ENCODE measurements at places on chromosomes 11 and 22.
A peak's percentile ranks its signal among the peaks of the same experiment; 100 is the strongest.

DNA sequence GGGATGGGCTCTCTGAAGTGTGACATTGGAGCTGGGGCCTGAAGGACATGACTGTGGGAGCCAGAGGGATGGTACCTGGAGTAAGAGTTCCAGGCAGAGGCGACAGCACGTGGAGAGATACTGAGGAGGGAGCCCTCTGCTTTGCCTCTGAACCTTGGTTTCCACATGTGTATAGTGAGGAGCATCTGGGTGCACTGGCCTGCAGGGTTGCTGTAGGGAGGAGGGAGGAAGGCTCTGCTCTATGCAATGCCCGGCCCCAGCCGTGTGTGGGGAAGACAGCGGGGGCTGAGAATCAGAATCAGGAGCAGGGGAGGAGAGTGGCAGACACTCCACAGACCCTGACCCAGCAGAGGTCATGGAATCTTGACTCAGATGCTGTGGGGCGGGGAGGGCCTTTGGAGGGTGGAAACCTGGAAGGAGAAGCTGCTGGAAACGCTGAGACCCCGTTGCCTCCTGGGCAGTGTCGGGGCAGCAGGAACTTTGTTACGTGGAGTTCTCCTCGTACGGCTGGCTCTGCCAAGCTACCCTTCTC is 4.0 kb downstream of the SCYL1 start:
- no peak for DNase-seq

DNA sequence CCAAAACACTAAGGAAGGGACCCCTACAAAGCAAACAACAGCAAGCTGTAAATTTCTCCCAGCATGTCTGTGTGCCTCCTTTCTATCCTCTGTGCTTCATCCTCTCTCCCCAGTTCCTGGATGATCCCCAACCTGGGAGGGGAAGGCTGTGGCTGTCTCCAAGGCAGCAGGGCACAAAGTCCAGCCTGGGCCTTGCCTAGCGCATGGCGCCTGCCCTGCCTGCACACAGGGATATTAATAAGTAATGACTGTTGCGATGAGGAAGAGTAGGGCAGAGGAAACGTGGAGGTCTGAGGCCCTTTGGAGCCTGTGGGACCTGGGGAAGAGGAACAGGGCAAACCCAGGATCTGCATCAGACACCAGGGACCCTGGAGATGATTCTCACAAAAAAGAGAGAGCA is 2.0 kb downstream of the USH1C start:
- no peak for DNase-seq

GRCh38 chr11:112643416-112643815 is 317.8 kb upstream of the NCAM1 start:
- DNase-seq = no peak

GRCh38 chr11:3902441-3902840 is 47.0 kb downstream of the STIM1 start:
- DNase-seq = no peak

DNA sequence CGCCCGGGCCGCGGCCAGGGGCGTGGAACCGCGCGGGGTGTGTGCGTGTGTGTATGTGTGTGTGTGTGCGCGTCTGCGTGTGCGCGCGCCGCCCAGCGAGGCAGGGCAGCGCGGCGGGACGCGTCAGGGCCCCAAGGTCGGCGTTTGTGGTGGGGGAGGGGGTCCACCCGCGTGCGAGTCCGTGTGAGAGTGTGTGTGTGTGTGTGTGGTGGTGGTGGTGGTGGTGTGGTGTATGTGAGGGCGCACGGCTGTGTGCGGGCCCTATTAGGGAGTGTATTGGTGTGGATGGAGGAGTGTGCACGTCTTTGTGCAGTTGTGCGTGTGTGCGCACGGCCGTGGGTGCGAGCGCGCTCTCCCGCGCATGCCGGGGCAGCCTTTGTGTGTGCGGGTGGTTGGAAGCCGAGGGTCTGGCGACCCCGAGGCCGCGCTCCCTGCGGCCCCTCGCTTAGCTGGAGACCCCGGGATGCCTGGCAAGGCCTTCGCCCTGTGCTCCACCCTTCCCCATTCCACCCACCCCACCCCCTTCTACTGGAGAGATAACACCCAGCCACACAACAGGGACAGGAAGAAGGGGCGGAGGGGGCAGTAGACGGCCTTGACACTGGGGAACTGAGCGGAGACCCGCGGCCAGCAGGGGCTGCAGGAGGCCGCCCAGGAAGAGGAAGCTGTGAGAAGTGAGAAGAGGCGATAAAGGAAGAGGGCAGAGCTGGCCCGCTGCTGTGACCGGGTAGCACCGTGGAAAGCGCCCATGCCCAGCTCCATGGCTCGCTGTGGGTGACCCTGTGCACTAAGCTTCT is 528 bp upstream of the ARRB1 start:
- peak; percentile 71 for DNase-seq

DNA sequence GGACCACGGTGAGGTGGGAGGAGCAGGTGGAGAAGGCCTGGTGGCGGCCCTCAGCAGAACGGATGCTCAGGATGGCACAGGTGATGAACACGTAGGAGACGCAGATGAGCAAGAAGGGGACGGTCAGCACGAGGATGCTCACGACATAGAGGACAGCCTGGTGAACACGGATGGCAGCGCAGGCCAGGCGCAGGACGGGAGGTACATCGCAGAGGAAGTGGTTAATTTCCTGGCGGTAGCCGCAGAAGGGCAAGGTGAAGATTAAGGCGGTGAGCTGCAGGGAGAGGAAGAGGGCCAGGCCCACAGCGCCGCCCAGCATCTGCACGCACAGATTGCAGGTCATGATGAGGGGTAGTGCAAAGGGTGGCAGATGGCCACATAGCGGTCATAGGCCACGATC is 24.0 kb upstream of the OR10W1 start:
- DNase-seq = no peak

GRCh38 chr11:67262731-67263675 is 3.3 kb upstream of the GRK2 start:
- peak; percentile 94 for DNase-seq

DNA sequence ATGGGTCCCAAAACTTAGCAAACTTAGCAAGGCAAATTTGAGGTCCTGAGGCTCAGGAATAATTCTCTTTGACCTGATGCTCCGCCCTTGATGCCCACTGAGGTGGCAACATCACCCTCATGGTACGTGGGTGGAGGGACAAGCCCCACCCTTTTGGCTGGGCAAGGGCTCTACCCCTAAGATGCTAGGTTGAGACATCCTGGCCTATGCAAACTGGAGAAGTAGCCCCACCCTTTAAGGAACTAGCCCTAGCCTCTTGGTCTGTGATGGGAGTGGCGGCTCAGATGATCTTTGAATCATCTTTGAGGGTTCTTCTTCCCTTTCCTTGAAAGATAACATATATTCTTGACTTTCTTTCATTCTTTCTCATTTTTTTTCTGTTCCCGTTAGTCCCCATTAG is 32.9 kb downstream of the CABIN1 start:
- DNase-seq = no peak

GRCh38 chr11:69183613-69184012 is 27.9 kb downstream of the SMIM38 start:
- DNase-seq = no peak

DNA sequence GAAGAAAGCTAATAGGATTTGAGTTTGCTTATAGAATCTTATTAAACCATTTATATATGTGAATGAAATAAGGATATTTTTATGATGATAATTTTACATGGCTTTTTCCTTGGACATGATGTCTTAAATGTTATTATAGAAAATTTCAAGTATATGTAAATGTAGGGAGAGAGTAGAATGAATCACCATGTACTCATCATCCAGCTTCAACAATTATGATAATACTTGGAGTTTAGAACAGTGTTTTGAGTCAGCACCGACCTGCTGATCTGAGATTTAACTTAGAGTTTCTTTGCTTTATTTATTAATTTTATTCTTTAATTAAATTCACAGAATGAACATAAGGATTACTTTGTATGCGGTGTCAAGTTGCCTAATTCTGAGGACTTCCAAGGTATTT is 193.5 kb downstream of the UVRAG start:
- peak; percentile 80 for DNase-seq

DNA sequence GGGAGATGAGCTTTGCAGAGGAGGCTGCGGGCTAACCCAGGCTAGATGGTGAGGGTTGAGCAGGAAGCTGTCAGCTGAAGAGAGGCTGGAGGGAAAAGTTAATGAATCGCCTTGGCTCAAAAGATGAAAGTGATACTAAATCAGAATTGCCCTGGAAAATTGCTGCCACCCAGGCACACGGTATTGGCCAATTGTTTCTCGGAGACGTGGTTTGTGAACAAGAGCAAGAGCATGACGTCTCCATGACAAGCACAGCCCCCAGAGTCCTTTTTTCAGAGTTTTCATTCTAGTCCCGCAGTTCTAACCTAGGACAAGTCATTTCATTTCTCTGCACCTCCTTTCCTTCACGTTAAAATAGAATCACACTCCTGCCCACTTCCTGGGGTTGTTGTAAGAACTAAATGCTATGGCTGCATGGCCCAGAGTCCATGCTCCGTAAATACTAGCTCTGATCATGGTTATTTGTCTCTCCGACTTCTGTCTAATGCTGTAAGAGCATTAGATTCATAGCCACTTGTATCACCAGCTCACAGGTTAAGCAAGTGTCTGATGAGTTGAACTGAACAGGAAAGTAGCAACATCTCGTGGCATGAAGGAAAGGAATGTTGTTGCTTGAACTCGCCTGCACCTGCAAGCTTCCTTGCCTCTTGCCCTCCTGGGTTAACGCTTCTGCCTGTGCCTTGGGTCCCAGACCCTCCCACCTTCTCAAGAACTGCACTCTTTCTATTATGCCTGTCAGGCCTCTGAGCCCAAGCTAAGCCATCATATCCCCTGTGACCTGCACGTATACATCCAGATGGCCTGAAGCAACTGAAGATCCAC is 33.8 kb upstream of the NUP50 start:
- no peak for DNase-seq

DNA sequence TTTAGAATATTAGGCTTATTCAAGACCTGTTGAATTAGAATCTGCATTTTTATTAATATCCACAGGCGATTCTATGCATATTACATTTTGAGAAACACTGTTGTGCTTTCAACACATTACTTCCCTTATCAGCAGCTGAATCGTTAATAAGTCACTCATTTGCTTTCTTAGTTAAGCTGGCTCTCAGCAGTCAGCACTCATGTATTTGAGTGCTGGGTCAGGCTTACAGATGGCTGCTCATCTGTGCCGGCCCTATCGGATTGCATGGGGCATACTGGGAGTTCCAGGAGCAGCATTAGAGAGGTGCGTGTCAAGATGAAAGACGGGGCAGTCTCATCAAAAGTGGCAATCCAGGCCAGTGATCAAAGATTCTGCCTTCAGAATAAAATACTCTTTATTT is 10.8 kb upstream of the OR51L1 start:
- no peak for DNase-seq

GRCh38 chr11:10584071-10584501 is 15.6 kb upstream of the LYVE1 start:
- DNase-seq = no peak

- DNase-seq = no peak
These were observed 24.2 kb downstream of the MS4A6A start for GRCh38 chr11:60158636-60159035.

DNA sequence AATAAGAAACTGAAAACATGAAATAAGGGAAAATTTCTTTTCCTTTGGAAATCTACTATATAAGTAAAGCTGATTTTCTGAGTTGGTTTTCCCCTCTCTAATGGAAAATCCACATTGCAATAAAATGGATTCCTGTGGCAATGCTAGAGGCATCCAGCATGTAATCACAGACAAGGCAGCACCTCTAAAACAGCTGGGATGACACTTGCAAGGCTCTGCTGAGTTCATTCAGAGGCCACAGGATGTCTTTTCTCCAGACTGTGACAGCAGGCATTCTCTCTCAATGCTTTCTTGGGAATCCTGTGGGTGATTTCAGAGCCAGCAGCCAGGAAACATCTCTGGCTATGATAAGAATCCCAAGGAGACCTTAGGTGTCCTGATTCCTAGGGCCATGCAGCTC is 201.3 kb upstream of the BLID start:
- peak; percentile 77 for DNase-seq

- peak; percentile 63 for DNase-seq
These were observed 15.9 kb downstream of the PTPN5 start for GRCh38 chr11:18775492-18776292.

DNA sequence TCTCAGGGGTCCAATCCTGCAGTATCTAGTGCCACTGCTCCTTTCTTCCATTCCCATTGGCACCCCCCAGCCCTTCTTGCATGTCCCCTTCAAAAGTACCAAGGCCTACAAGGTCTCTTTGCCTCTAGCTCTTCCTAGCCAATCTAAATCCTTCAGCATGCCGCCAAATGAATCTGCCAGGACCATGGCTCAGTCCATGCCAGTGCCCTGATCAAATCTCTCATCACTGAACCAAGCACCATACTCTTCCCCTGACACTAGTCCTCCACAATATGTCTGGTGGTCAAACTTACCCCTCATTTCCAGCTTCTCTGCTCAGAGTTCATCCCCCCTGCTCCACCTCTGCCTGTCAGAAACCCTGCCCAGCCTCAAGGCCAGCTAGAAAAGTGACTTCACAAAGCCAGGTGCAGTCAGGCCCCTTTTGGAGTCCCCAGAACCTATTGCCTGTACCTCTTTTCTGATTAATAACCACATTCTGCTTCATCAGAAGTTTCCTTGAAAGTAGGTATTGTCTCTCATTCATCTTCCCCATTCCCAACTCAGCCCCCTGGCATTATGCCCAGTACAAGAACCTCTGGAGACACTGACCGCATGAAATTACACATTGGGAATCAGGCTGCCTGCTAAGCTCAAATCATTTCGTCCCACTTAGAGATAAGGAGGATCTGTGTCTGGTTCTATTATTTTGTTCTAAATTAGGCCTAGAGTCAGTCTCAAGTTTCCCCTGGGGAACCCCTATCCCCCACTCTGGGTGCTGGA is 11.4 kb downstream of the FEN1 start:
- DNase-seq = no peak

GRCh38 chr11:119373921-119374631 is 7.4 kb downstream of the USP2 start:
- DNase-seq = peak; percentile 83
